GM13976 (cell line): ENCODE measurements at places on chromosomes 3 and 15.

DNA sequence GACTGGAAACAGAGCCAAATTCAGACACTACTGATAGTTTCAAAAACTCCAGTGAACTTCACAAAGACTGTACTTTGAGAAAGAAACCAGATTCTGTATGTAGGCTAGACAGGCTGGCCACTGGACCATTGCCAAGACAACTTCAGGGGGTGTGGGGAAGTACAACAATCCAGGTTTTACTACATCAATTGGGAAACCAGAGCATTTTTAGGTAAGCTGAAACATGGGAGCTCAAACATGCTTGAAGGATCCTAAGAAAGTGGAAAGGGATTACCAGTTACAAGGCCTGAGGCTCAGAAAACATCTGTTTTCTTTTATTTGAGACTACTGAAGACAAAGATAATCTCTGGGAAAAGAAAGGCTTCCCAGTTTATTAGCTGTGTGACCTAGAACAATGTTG lies 26.9 kb upstream of the ZNF280D start:
- DNase-seq, result no peak

GRCh38 chr3:152823781-152824180 lies 11.2 kb upstream of the P2RY1 start:
- no peak for DNase-seq

- no peak for DNase-seq
Measured at GRCh38 chr3:107441617-107442016, 64.4 kb downstream of the CCDC54 start.

DNA sequence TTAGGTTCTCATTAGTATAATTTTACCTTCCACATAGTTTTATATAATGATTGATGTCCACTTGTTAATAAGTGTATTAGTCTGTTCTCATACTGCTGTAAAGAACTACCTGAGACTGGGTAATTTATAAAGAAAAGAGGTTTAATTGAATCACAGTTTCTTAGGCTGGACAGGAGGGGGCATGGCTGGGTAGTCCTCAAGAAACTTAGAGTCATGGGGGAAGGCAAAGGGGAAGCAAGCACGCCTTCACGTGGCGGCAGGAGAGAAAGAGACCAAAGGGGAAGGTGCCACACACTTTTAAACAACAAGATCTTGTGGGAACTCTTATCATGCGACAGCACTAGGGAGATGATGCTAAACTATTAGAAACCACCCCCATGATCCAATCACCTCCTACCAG lies 19.2 kb downstream of the DZIP3 start:
- no peak for DNase-seq

DNA sequence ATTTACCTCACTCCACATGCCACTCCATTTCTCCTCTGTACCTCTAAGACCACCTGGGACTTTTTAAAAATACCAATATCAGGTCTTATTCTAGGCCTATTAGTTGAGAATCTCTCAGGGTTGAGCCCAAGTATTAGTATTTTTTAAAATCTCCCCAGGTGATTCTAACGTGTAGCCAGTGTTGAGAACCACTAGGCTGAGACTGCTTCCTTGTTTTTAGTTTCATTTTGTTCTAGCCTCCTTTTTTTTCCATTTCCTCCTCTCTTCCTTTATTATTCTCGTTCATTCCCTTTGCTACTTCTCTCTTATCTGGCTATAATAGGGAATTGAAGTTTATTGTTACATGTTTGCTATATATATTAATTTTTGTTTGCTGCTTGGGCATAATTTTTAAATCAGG lies 217.8 kb upstream of the CD96 start:
- no peak for DNase-seq
